ENCODE measurements at places on chromosomes 6 and 20.

GRCh38 chr6:131588643-131589042, 15.6 kb downstream of the ARG1 start:
- no peak for DNase-seq

- no peak for DNase-seq
These were observed 240.4 kb upstream of the RREB1 start for GRCh38 chr6:6867404-6867799.

GRCh38 chr6:43009124-43009523, 4.6 kb downstream of the MEA1 start:
- DNase-seq: no peak

- DNase-seq: no peak
These were observed 92.7 kb upstream of the DTNBP1 start for GRCh38 chr6:15755526-15755925.

DNA sequence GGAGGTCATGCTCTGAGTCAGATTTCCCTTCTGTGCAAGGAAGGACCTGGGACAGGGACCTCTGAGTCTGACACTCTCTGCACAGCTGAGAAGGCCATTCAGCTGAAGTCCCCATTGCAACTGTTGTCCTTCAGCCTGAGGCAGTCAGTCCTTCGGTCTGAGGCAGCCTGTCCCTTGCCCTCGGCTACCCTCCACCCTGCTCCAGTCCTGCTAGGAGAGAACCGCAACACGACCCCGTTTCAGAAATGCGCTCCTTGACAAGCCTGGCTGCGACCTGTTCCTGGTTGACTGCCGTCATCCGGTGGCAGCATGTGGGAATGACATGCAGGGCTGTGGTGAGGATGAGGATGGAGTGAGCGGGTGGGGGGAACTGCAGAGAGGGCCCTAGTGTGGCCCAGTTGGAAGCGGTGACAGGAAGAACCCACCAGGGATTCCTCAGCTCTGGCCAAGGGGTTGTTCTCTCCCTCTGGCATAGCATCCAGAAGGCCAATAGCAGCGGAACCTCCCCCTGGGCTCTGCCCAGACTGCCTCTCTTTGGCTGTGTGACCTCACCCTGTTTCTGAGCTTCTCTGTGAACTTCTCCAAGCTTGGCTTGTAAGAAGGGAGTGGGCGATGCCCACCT, 40.3 kb upstream of the ANGPT4 start:
- DNase-seq: peak; percentile 43

GRCh38 chr6:22471132-22471690, 98.2 kb upstream of the HDGFL1 start:
- DNase-seq: no peak

GRCh38 chr6:7119272-7119801, 11.6 kb downstream of the RREB1 start:
- no peak for DNase-seq

- no peak for DNase-seq
These were observed 18.0 kb downstream of the STX7 start for GRCh38 chr6:132494954-132495353.

DNA sequence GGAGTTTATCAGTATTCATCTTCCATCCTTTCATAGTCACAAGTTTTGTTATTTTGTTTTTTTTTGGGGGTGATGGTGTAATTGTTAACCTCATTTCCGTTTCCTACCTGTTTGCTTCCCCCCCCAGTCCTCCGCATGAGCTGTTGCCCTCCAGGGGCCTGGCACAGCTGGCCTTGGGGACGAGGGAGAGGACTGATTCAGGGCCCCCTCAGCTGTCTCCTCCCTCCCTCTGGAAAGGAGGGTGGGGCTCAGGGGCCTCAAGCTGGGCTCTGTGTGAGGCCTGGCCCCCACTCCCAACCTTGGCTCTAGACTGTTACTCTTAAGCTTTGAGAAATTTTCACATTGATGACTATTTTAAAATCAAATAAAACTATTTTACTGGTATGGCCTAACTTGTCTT, 4.0 kb downstream of the LRRC73 start:
- DNase-seq: no peak

GRCh38 chr6:84916704-84917103, 152.3 kb upstream of the TBX18 start:
- no peak for DNase-seq

GRCh38 chr20:15319439-15319838, 982.0 kb upstream of the FLRT3 start:
- DNase-seq: no peak

GRCh38 chr20:4064144-4064909, 49.0 kb upstream of the RNF24 start:
- no peak for DNase-seq

- DNase-seq: no peak
These were observed 14.6 kb upstream of the SLC17A3 start for GRCh38 chr6:25888626-25889025.

- no peak for DNase-seq
These were observed 132.2 kb downstream of the ARID1B start for GRCh38 chr6:156909212-156910010.

DNA sequence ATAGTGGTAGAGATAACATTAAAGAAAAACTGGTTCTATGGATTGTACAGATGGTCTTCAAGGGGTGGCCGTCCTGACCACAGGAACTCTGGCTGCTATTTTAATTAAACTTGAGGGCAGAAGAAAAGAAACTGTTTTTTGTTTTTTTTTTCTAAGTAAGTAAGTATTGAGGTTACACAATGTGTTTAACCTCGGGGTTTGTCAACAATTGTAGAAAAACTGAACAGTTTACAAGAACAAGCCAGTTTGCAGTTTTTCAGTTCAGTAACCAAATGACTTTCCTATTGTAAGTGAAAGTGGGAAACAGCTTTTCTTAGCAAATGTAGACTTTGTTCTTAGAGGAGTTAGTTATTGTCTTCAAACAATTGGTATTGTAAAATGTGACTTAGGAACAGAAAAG, 77.0 kb downstream of the PLCB1 start:
- no peak for DNase-seq

GRCh38 chr20:58137651-58138265, 90.7 kb downstream of the ANKRD60 start:
- DNase-seq: no peak

GRCh38 chr20:11651647-11652046, 266.0 kb upstream of the BTBD3 start:
- DNase-seq: no peak

DNA sequence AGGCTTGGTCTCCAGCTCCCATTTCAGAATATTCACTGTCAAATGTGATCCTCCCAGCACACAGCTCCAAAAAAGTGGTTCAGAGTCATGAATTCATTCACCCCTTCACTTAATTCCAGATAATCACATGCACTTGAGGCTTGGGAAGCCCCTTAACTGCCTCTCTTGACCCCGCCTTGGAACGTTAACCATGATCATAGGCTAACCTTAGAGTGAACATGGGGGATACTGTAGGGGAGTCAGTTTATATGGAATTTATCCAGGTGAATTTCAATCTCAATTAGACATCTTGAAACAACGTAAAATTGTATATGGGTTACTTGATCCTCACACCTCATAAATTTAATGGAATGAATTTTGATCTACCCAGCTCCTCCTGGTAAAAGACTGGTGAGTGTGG, 346.8 kb upstream of the ARID1B start:
- DNase-seq: no peak

DNA sequence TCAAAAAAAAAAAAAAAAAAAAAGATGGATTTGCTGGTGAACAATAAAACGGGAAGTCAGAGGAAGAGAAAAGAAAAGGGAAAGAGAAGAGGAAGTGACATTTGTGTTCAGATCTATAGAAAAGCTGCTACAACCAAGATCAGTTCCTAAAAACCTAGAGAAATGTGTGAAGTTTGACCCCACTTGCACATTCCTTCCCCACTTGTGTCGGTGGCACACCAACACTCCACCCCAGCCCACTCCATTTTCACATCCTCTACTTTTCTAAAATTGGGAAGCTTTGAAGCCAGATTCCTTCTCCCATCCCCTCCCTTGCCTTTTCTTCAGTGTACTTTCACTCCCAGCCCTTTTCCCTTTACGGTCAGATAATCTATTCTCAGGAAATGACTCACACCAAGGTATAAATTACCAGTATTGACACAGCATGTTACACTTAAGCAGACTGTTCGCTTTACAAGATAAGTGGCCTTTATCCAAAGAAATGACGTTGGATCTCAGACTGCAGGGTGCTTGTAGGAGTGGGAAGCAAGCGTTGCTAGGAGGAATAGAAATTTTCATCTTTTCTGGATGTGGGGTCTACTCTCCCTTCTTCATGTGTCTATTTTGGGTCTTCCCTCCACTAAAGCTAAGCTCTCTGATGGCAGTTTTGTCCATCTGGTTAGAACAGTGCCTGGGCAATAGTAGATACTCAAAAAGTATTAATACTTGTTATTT, 92.5 kb upstream of the ADGRF1 start:
- no peak for DNase-seq

DNA sequence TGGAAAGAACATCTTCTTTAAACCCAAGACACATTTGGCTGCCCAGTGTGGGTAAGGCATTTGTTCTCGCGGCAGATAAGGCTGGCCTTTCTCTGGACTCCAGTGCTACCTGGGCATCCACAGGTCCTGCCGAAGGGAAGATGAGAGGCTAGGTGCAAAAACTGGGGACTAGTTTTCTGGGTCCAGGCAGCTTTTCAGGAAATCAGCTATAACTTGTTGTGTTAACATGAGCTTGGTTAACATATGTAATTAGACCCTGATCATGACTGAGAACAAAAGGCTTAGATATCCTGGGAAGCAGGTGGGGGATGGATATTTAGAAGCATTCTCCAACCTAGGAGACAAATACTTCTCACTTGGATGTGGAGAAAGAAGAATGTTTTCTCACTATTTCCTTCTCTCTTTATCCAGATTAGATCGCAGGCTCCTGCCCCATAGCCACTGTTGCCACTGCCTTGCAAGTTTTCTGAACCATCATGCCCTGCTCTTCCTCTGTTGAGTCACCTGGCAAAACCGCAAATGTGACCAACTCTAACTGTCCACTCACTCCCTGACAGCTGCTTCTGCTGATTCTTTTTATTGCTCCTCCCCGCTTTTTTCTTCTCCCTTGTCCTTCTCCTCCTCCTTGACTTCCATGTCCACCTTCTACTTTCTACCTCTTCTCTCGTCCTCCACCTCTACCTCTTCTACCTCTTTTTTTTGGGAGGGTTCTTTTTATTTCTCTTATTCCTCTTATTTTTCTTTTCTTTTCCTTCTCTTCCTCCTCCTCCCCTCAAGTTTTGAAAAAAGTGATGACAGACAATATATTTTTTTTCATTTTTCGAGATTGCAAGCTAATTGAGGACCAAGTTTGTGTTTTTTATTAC, 258.1 kb downstream of the UTRN start:
- no peak for DNase-seq

DNA sequence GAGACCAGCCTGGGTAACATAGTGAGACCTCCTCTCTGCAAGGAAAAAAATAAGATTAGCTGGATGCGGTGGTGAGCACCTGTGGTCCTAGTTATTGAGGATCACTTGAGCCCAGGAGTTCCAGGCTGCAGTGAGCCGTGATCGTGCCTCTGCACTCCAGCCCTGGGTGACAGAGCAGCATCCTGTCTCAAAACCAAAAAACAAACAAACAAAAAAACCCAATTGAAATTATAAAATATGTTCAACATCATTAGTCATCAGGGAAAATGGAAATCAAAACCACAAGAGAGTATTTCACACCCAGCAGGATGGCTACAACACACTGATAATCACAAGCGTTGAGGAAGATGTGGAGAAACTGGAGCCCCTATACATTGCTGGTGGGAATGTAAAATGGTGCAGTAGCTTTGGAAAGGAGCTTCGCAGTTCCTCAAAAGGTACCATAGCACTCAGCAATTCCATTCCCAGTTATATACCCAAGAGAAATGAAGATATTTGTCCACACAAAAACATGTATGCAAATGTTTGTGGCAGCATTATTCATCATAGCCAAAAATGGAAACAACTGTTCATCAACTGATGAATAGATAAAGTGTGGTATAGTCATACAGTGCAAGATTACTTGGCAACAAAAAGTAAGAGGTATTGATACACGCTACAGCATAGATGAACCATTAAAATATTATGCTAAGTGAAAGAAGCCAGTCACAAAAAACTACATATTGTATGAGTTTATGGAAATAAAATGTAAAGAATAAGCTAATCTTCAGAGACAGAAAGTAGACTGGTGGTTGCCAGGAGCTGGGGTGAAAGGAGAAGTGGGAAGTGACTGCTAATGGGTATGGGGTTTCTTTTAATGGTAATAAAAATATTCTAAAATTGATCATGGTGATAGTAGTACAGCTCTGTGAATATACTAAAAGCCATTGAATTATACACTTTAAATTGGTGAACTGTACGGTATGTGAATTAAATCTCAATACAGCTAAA, 38.7 kb upstream of the RIPOR2 start:
- peak; percentile 16 for DNase-seq

GRCh38 chr20:34705008-34705396, 858 bp downstream of the TP53INP2 start:
- no peak for DNase-seq

- no peak for DNase-seq
These were observed 194.3 kb upstream of the MARCKS start for GRCh38 chr6:113662688-113663333.

DNA sequence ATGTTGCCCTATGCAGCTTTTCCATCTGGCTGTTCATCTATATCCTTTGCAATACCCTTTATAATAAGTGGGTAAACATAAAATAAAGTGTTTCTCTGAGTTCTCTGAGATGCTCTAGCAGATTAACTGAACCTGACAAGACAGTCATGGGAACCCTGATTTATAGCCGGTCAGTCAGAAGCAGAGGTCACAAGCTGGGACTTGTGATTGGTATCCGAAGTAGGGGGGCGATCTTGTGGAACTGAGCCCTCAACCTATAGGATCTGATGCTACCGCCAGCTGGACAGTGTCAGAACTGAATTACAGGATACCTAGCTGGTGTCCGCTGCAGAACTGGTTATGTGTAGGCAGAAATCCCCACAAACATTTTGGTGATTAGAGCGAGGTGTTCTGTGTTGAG, 39.0 kb downstream of the SLC17A5 start:
- no peak for DNase-seq

DNA sequence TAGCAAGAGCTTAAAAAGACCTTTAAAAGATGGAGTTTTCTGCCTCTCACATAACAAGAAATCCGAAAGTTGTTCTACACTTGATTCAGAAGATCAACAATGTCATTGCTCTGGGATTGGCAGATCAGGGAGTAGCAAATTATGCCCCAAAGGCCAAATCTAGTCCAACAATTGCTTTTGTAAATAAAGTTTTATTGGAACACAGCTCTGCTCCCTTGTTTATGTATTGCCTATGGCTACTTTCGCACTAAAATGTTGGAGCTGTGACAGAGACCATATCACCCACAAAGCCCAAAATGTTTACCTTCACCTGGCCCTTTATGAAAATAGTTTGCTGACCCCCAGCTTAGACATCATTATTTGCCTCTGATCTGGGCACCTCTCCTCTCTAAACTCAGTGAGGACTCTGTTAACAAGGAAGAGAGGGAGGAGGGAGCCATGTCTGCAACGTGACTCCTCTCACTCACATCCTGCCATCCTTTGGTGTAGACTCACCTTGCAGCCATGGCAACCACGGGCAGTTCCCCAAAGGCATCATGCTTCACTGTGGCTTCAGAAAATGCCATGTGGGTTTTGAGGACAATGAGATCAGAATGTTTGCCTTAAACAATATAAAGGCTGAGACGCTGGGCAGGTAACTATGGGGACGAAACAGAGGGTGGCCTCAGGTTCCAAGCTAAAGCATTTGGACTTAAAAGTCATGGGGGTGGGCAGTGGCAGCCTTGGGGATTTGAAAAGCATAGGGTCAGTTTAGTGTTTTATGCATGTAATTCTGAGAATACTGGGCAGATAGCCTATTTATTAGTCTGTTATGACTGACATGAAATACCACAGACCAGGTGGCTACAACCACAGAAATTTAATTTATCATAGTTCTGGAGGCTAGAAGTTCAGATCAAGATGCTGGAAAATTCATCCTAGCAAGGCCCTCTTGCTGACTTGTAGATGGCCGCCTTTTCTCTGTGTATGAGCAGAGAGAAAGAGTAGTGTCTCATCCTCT, 149.7 kb upstream of the TNFAIP3 start:
- no peak for DNase-seq

GRCh38 chr6:35722121-35722761, 14.6 kb upstream of the ARMC12 start:
- no peak for DNase-seq
